Activated T-helper 2 cell treated with anti-CD3 and anti-CD28 coated beads, Interferon-gamma antibody, Interleukin-2, Interleukin-4, amounts not matched to agents 10 μg/mL and 5 μg/mL and 100 μg/mL, durations not matched to agents 14 hours and 24 hours and 36 hours (primary cell): ENCODE measurements at places on chromosomes 3 and 15. TPM values are rescaled to one million over a fixed set of nuclear protein-coding genes. Genes with fewer than 3 reads are reported as not detected.

DNA sequence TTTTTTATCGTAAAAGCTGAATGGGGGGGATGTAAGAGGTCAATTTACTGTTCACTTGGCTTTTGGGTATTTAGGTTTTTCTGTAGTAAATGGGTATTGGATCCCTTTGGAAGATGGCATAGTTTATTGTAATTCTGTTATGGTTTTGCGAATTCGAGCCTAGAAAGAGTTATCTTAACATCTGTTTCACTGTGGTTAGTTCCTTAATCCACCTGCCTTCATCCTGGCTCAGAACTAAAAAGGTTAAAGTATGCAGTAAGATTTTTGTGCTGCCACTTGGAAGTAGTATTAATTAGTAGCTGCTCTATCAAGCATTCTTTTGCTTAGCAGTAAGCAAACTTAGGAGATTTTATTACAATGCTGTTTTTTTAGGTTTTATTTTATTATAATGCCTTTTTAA, 62.4 kb downstream of the ARIH1 start:
- DNase-seq, result no peak
- H3K4me1 ChIP-seq, result peaks cover 24% of the 10 kb centered on the region
- no peaks in the 10 kb centered on the region for H3K27me3 ChIP-seq
- H3K27ac ChIP-seq, result no peak overlapping the region
- no peak overlapping the region for H3K4me3 ChIP-seq

DNA sequence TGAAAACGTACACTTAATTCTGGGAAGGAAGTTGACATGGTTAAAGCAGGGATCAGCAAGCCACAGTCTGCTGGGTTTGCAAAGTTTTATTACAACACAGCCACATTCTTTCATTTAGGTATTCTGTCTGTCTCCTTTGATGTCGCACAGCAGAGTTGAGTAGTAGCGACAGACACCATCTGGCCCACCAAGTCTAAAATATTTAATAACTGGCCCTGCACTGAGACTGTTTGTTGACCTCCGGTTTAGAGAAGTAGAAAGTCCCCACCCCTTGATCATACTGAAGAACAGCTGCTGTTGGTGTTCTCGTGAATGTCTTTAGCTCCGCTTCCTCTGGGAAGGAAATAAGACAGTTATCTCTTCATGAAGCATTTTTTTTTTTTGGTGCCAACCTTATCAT, 66.2 kb downstream of the MCTP2 start:
- peaks cover 64% of the 10 kb centered on the region for H3K4me1 ChIP-seq
- H3K27ac ChIP-seq, result peak overlapping the region; percentile 66
- H3K4me3 ChIP-seq, result peak overlapping the region; percentile 27
- H3K36me3 ChIP-seq, result peaks cover 69% of the 10 kb centered on the region
- DNase-seq, result no peak

DNA sequence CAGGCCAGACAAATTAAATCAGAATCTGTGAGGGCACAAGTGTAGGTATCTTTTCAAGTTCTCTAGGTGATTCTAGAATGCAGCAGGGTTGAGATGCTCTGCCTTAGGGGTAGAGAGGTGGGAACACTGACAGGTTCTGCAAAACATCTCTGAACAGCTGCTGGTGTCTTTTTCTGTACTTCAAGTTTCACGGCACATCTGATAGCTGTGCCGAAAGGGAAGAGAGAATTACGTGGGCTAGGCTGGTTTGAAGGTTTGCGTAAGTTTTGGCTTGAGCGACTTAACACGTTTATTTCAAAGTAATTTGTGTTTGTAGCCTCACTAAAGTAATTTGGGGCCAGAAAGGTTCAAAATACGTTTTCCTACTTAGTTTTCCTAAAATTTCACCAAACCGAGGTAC, 22.5 kb downstream of the PXK start:
- H3K4me1 ChIP-seq, result peaks cover 70% of the 10 kb centered on the region
- DNase-seq, result no peak
- no peaks in the 10 kb centered on the region for H3K27me3 ChIP-seq

ISL2 gene
- 1.4 and 1.8 TPM in 2 replicates for total RNA-seq

DNA sequence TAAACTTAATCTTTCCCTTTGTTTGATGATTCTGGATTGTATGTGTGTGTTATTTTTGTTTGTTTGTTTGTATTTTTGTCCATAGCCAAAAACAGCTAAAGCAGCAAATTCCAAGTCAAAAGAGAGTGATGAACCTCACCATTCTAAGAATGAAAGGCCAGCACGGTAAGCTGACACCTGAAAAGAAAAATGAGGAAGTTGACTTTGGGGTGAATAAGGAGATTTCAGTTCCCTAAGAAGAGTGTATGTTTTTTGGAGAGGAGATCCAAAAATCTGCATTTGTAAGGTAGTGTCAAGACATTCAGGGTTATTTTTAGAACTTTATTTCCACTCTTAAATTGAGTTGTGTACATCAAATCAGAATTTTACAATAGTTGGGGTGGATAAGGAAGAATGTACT, 52.3 kb upstream of the UTS2B start:
- H3K27ac ChIP-seq, result no peak overlapping the region
- no peaks in the 10 kb centered on the region for H3K27me3 ChIP-seq
- no peak for DNase-seq
- H3K4me3 ChIP-seq, result no peak overlapping the region
- peaks cover 12% of the 10 kb centered on the region for H3K4me1 ChIP-seq
- peaks cover 10% of the 10 kb centered on the region for H3K36me3 ChIP-seq

- H3K27ac ChIP-seq, result no peak overlapping the region
- peaks cover 25% of the 10 kb centered on the region for H3K4me1 ChIP-seq
- DNase-seq, result no peak
Measured at GRCh38 chr15:50485389-50485788, 61.1 kb downstream of the USP50 start.
